Naive B cell (primary cell): ENCODE measurements at places on chromosomes 12 and 14. TPM values are rescaled to one million over a fixed set of nuclear protein-coding genes. Genes with fewer than 3 reads are reported as not detected.

GRCh38 chr14:61064856-61065255 is 83.8 kb downstream of the SLC38A6 start:
- H3K36me3 ChIP-seq: peaks cover 9% of the 10 kb centered on the region
- DNase-seq: no peak
- no peak overlapping the region for H3K4me3 ChIP-seq
- H3K4me1 ChIP-seq: no peaks in the 10 kb centered on the region
- no peaks in the 10 kb centered on the region for H3K27me3 ChIP-seq

The SOCS4 gene
- 1.5 TPM for polyA plus RNA-seq

- H3K4me1 ChIP-seq: no peaks in the 10 kb centered on the region
- peaks cover 43% of the 10 kb centered on the region for H3K27me3 ChIP-seq
- no peak overlapping the region for H3K4me3 ChIP-seq
- H3K36me3 ChIP-seq: no peaks in the 10 kb centered on the region
- H3K27ac ChIP-seq: no peak overlapping the region
Measured at GRCh38 chr12:115598871-115599811, 678.4 kb downstream of the MED13L start.

The MIA2 gene
- 25.6 TPM for polyA plus RNA-seq

The LHX5 gene
- polyA plus RNA-seq: not detected

GRCh38 chr14:100056964-100057795 is 8.0 kb upstream of the EVL start:
- H3K4me1 ChIP-seq: peaks cover 19% of the 10 kb centered on the region
- no peak overlapping the region for H3K4me3 ChIP-seq
- DNase-seq: peak; percentile 47
- no peaks in the 10 kb centered on the region for H3K36me3 ChIP-seq
- no peaks in the 10 kb centered on the region for H3K27me3 ChIP-seq

GRCh38 chr12:26599096-26599695 is 233.8 kb downstream of the ITPR2 start:
- H3K27me3 ChIP-seq: no peaks in the 10 kb centered on the region
- no peak for DNase-seq
- H3K27ac ChIP-seq: no peak overlapping the region
- H3K4me3 ChIP-seq: no peak overlapping the region

The ADAMTS20 gene
- polyA plus RNA-seq: not detected

The SYCP3 gene
- 0.81 TPM for polyA plus RNA-seq

The RTL1 gene
- not detected for polyA plus RNA-seq
